ENCODE measurements at places on chromosomes 13 and 19.

DNA sequence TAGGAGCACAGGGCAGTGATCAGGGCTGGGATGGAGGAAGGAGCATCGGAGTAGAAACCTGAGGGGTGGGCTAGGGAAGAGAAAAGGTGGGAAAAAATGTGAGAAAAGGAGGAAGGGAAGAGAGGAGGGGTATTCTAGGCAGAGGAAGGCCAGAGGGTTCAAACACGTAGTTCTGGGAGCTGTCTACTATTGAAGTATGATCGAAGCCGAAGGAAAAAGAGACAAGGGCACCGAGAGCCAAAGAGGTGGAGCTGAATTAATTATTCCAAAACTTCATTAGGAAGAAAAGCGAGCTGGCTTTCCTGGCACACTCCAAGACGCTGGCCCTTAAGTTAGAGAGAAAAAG is 7.8 kb downstream of the DLL3 start:
- no peak for DNase-seq

GRCh38 chr13:38440666-38441065 is 91.0 kb downstream of the UFM1 start:
- no peak for DNase-seq

- DNase-seq = no peak
Observed at GRCh38 chr19:7773841-7774240, 10.8 kb downstream of the CLEC4M start.

DNA sequence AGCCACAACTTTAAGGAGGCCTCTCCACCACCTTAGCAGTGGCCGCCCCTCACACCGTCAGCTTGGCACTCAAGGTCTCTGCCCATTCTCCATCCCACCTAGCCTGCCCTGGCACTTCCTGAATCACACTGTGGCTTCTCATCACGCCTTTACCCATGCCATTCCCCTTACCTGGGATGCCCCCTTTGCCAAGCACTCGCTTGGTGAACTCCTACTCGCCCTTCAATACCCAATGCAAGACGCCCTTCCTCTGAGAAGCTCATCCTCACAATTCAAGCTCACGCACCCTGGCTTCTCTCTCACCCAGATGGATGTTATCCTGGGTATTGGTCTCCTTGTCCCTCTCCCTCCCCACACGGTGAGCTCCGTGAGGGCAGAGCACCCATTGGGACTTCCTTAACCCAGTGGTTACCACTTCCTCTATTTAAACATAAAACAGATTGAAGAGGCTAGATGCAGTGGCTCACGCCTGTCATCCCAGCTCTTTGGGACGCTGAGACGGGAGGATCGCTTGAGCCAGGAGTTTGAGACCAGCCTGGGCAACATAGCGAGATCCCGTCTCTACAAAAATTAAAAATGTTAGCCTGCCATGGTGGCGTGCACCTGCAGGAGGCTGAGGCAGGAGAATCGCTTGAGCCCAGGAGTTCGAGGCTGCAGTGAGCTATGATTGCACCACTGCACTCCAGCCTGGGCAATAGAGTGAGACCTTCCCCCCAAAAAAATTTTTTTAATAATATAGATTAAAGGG is 12.6 kb upstream of the SHD start:
- no peak for DNase-seq

DNA sequence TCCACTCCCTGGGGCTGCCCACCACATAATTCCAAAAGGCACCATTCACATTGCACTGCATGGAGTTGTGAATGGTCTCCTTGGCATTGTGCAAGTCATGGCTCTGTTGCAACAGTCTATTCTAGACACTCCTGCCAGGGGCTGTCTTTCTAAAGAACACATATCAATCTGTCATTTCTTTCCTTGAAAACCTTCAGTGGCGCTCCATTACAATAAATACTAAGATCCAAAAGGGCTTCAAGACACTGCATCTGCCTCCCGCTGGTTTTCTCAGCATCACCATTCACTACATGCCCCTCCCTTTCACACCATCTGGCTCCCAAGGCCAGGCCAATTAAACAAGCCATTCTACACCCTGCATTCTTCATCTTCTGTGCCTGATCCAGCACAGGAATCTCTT is 32.2 kb upstream of the TM9SF2 start:
- no peak for DNase-seq

DNA sequence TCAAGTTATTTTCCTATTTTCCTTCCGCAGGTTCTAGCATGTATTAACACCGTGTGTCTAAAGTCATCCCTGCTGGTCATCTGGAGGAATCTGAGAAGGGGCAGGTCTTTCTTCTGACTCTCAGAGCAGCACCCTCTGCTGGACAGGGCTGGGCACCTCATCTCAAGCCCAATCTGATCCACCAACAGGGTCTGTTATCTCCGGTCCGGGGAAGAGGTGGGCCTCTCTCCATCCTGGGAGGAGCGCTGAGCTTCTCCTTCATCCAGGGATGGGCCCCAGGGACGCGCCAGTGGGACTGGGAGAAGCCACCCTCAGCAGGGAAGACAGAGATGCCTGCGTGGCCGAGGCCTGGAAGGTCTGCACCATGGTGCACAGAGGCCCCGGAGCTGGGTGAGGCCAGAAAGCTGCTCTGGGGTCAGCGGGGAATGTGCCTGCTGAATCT is 26.0 kb upstream of the ZNF331 start:
- DNase-seq = peak; percentile 71

GRCh38 chr13:49777746-49778614 is 14.5 kb downstream of the KPNA3 start:
- DNase-seq = no peak

GRCh38 chr19:34256835-34257558 is 2.6 kb downstream of the GARRE1 start:
- no peak for DNase-seq

All from activated CD8-positive, alpha-beta memory T cell treated with anti-CD3 and anti-CD28 coated beads for 24 hours (primary cell).